Left cardiac atrium (tissue), 4 donors: ENCODE measurements at places on chromosomes 12 and 14. TPM values are rescaled to one million over a fixed set of nuclear protein-coding genes. Genes with fewer than 3 reads are reported as not detected.

- no peak for DNase-seq
These were observed 22.1 kb downstream of the EIF5 start for GRCh38 chr14:103356024-103356682.

GRCh38 chr12:78403681-78404080, 460.9 kb upstream of the SYT1 start:
- DNase-seq: no peak

- DNase-seq: no peak
These were observed 6.7 kb downstream of the RIMBP2 start for GRCh38 chr12:130709151-130709970.

DNA sequence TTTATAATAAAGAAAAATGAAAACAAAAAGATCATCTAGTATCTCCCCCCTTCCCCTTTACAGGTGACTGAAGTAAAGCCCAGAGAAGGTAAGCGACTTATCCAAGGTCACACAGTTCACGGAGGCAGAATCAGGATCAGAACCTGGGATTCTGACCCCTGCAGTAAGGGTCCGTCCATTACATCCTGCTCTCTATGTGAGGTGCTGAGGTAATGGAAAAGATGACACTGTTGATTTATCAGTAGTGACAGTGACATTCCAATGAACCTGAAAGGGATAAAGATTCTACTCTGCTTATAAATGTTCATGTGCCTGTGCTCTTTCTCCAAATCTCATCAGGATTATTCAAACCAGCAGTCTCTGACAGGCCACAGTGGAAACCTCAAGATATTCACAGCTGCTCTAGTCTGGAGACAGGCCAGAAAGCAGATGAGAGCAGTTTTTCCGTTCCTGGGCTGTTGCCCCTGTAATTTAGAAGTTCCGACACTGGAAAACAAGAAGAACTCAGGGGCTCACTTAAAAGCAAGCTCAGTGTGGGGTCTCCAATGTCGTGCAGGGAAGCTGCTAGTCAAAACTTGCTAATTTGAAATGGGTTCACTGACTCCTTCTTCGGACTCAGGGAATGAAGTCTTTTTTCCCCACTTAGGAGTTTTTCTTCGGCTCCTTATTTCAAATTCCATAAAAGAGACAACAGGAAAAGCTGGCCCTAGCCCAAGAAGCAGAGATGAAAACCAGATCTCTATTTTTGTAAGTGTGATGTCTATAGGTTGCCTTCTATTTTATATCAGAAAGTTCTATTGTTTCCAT, 131.8 kb upstream of the EEA1 start:
- DNase-seq: peak; percentile 34

- DNase-seq: no peak
These were observed 70.6 kb upstream of the ESRRB start for GRCh38 chr14:76305268-76305826.

DNA sequence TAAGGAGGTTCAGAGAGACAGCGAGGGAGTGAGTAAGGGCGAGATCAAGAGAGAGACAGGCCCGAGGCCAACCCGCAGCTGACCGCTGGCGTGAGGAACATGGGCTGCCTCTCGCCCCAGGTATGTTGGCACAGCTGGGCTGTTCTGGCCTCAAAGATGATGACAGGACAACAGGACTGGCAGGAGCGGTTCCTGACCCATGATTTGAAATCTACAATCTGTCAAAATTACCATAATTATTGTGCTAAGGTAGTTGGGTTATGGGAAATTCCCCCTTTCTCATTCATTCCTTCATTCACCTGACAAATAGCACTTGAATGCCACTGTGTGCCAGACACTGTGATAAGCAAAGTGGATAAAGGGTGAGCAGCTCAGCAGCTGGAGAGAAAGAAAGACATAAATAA, 5.1 kb upstream of the ENDOU start:
- DNase-seq: peak; percentile 34

DNA sequence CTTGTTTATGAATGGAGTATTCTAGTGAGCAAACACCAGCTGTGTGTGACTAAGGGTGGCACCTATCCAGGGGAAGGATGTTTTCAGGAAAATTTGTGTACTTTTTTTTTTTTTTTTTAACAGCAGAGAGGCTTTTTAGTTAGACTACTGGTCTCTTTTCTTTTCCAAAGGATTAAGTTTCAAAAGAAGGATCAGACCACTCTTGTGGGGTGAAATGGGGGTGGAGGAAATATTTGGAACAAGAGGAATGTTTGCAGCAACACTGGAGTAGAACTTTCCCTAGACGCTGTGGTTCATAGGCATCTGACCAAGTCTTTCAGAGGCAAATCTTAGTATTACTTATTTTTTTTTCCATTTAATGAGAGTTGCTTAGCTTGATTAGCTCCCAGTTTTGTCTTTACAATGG, 21.1 kb downstream of the NUBPL start:
- no peak for DNase-seq

DNA sequence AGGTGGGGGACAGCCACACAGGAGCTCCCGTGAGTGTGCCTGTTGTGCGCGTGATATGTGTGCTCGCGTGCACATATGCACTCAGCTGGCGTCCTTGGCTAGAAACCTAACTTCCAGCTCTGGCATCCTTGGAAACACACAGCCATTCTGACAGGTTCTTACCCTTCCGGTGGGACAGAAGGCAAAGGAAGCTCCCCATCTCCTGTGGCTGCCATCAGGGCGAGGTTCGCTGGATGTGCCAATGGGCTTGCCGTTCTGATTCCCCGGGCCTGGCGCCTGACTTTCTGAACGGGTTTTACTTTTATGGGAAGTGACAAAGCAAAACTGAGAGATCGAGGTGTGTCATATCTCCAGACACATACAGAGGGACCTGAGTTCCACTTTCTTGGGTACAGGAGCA, 124.7 kb downstream of the PAPOLA start:
- no peak for DNase-seq

- no peak for DNase-seq
These were observed 1.4 kb upstream of the STON2 start for GRCh38 chr14:81401420-81402122.

DNA sequence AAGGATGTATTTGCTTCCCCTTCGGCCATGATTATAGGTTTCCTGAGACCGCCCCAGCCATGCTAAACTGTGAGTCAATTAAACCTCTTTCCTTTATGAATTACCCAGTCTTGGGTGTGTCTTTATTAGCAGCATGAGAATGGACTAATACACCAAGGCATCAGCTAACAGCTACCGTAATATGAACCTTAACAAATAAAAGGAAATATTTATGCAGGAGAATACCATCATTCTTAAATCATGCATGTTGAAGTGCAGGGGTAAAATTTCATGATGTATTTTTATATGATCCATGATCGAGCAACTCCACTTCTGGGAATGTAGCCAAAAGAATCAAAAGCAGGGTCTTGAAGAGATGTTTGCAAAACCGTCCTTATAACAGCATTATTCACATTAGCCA, 379.0 kb downstream of the NPAS3 start:
- no peak for DNase-seq

- no peak for DNase-seq
These were observed 92.6 kb downstream of the DNAI7 start for GRCh38 chr12:25102402-25102801.

DNA sequence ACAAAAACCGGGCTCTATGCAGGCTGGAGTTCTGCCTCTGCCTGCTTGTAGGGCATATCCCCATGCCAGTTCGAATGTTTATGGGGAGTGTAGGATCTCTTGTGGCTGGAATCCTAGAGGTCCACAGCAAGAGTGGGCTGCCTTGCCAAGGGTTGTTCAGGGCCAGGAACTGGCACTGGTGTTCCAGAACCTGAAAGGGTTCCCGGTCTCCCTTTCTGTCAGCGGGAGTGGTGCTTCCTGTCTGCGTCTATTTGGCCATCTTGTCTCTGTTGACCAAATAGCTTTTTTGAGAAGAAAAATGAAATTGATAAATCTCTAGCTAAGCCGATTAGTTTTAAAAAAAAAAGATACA, 17.8 kb downstream of the OLR1 start:
- DNase-seq: no peak

Gene MORN3
- total RNA-seq: 0.21 TPM

Gene CMTM5
- 0.44 TPM for total RNA-seq

Gene SIX4
- total RNA-seq: 3.3 TPM

Gene CREBL2
- 20.4 TPM for total RNA-seq

Gene TEDC1
- total RNA-seq: 5.1 TPM

Gene ZNF641
- total RNA-seq: 14.4 TPM

Gene C1QL4
- not detected for total RNA-seq

Gene LAG3
- 0.62 TPM for total RNA-seq

Gene ANHX
- total RNA-seq: not detected

Gene TTC5
- total RNA-seq: 7.6 TPM

Gene SRRM4
- total RNA-seq: 0.13 TPM

Gene PLCZ1
- total RNA-seq: not detected

Gene TAS2R7
- not detected for total RNA-seq

Gene SERPINA1
- 7.1 TPM for total RNA-seq

Gene AMDHD1
- 0.34 TPM for total RNA-seq

Gene GATC
- total RNA-seq: 19.1 TPM

Gene LRCOL1
- total RNA-seq: not detected

Gene HNF1A
- not detected for total RNA-seq
